ENCODE measurements at places on chromosomes 5 and 9. TPM values are rescaled to one million over a fixed set of nuclear protein-coding genes. Genes with fewer than 3 reads are reported as not detected.

The JAKMIP2 gene
- total RNA-seq = 3.3 TPM

The IFNE gene
- under 0.01 TPM for total RNA-seq

The DNAI1 gene
- not detected for total RNA-seq

The NXNL2 gene
- total RNA-seq = 0.73 TPM

The CCDC152 gene
- 0.34 TPM for total RNA-seq

The G3BP1 gene
- 421 TPM for total RNA-seq

The ZNF608 gene
- 22.3 TPM for total RNA-seq

The IRGM gene
- not detected for total RNA-seq

The FCN2 gene
- not detected for total RNA-seq

The HMMR gene
- total RNA-seq = 46.3 TPM

The PCDHA1 gene
- total RNA-seq = under 0.01 TPM

The EIF4E1B gene
- not detected for total RNA-seq

The GHR gene
- 2.9 TPM for total RNA-seq

All from melanocyte of skin (primary cell).